H9 (cell line): ENCODE measurements at places on chromosomes 6 and 20.

DNA sequence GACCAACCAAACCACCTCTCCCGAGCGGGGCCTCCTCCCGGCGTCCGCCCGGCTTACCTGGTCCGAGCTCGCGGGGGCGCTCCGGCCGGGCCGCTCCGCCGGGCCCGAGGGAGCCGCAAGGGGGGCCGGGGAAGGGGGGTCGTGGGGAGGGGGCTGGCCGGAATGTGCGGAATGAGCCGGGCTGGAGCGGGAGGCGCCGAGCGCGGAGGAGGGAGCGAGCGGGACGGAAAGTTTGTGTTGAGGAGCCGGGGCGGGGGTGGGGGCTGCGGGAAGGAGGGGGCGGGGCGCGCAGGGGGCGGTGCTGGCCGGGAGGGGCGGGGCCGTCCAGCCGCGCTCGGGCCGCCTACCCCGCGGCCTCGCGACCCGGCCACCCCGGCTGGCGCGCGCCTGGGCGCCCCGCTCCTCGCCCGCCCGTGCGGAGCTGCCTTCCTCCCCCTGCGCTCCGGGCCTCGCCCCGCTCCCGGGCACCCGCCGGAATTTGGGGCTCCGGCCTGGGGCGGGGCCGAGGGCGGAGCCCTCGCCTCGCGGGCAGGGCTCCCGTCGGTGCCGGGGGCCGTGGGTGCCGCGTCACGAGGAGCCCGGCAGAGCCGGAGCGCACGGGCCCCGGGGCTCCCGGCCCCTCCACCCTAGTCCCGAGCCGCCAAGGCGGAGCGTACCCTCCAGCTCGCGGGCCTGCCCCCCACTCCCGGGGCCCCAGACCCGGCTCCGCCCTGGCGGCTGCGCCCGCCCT, at the start of gene TEAD3:
TSS of gene TEAD3 (minus strand) at position 239 of the 730 bp plus-strand sequence.
- DNase-seq: peak; percentile 82

GRCh38 chr6:34056305-34057108, 89.4 kb downstream of the GRM4 start:
- peak; percentile 96 for DNase-seq

DNA sequence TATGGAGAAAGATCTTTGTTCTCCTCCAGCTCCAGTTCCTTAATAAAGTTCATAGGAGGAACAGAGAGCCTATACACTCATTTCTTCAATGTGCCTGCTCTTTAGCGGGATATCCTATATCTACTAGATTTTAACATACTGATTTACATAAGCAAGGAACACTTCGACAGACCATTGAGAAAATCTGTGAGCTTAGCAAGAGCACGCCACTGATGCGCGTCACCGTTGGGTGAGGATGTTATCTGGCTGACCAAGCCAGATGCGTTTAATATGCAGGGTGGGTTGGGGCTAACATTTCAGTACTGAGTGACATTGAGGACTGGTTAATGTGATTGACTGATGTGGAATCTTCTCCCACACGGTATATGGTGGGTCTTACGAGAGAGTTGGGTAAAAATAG, 233.4 kb downstream of the SOX4 start:
- no peak for DNase-seq

DNA sequence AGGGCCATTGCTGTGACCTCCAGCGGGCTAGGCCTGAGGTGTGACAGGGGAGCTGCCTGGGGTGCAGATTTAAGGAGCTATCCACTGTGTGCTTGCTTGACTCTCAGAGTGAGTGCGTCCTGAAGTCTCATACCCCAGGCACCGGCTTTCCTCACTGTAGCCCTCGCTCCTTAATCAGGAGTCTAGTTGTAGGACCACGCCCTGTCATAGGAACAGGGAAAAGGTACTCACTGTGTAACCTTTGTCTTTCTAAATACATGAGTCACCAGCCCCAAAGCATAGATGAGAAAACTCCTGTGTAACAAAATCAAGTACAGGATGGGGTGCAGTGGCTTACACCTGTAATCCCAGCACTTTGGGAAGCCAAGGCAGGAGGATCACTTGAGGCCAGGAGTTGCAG, 141.7 kb downstream of the TMEM242 start:
- no peak for DNase-seq

GRCh38 chr20:15061955-15062354, 724.5 kb upstream of the FLRT3 start:
- peak; percentile 39 for DNase-seq

GRCh38 chr6:41638002-41638934, at the start of gene MDFI:
TSS of gene MDFI (plus strand) at chr6:41638468. CDS start at chr6:41638750, 282 bp downstream.
- peak; percentile 78 for DNase-seq

DNA sequence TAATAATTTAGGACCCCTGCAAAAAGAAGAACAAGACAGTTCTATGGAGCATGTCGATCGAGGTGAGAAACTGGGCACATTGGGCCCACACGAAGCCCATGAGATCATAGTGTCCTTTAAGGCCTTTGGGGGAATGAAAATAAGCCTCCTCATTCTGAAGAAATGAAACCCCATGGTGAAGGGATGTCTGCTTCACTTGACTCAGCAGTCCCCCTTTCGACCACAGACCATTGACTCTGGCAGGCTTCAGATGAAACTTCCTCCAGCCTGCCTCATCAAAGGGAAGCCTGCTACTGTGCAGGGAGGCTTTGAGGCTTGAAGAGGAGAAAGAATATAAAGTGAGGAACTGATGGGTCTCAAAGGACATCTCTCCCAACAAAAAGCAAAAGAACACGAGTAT, 144.2 kb upstream of the FBXL4 start:
- DNase-seq: no peak

DNA sequence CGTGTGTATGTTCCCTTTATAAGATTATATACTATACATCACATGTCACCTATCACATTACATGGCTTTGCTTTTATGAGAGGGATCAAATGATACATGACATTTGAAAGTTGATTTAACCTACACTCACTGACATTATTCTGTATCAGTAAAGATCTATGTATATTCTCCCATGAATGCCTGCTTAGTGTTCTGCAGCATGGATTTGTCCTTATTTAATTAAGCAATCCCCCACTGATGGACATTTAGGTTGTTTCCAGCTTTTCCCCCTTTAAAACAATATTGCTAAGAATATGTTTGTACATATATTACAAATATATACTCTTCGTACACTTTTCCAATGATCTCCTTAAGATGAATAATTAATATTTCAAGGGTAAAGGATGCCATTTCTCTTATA, 297.4 kb downstream of the TFAP2C start:
- DNase-seq: no peak
